ENCODE measurements at places on chromosomes 6 and 20.

DNA sequence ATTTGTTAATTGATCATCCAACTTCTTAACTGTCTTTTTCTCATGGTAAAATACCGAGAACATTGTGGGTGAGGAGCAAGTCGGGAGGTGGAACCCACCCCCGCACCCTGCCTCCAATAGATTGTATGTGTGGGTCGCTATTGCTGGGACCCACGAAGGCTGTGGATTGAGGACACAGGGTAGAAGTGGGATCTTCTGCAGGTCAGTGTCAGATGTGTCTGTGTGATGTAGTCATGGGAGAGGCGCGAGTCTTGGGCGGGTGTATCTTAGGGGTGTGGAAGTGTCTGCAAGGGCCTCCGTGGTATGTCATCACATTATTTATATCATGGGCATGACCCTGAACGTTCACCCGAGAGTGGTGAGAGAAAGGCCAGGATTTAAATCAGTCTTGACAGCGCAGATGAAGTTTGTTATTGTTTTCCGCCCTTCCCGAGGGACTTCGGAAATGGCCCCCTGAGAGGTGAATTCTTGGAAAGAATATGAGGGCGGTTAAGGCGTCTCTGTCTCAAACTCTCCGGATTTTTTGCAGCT is 472 bp upstream of the PAQR8 start:
- DNase-seq = no peak

GRCh38 chr6:92507552-92507951 is 911.8 kb downstream of the EPHA7 start:
- DNase-seq = no peak

- DNase-seq = no peak
Measured at GRCh38 chr6:165818200-165818599, 155.2 kb upstream of the PDE10A start.

DNA sequence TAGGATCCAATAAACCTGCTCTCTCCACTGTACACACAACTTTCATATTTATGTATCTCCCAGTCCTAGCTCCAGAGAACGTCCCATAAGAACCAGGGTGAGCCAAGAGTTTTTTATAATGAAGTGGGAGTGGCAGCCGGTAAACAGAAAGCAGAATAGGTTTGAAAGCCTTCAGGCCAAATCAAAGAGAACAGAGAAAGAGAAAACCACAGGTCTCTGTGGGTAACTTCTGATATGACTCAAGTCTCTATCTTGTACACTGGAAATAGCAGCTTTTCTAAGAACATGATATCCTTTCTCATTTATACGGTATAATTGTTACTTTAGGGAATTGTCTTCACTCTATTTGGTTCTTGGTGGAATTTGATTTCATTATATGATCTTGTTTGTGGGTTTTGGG is 273.6 kb downstream of the PACRG start:
- DNase-seq = no peak

GRCh38 chr6:55578537-55579363 is at the start of gene HMGCLL1:
Gene HMGCLL1, minus strand, starts transcription at chr6:55579192. Its CDS starts 137 bp downstream, at chr6:55579055.
- peak; percentile 43 for DNase-seq

DNA sequence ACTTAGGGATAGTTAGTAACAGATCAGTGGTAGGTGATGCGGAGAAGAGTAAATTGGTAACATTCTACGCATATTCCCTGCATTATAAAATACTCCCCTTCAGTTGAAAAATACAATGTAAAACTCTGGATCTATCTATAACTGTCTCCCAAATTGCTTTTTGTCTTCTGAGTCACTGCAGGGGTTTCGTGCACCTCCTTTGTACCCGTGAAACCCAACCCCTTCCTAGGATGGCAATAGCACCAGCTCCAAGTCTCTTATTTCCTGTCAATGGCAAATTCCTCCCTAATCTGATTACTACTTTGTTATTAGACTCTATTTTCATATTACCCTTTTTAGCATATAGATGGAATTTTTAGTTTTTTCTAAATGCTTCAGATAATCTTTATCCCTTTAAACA is 20.6 kb upstream of the STMND1 start:
- no peak for DNase-seq

DNA sequence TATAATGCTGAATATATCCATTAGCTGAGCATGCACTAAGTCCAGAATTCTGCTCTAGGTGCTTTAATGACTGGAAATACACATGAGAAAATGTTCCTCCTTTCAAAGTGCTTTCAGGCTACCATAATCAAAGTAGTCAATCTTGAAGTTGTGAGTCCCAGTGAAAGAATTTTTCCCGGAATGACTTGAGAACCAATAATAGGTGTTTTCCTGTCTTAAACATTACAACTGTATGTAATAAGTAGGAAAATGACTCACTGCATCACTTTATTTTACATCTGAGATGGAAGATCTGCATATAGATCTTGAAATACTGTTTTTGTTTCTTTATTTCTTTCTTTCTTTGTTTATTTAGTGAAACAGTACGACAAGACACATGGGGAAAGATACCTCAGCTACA is 437.4 kb upstream of the JAG1 start:
- DNase-seq = no peak

DNA sequence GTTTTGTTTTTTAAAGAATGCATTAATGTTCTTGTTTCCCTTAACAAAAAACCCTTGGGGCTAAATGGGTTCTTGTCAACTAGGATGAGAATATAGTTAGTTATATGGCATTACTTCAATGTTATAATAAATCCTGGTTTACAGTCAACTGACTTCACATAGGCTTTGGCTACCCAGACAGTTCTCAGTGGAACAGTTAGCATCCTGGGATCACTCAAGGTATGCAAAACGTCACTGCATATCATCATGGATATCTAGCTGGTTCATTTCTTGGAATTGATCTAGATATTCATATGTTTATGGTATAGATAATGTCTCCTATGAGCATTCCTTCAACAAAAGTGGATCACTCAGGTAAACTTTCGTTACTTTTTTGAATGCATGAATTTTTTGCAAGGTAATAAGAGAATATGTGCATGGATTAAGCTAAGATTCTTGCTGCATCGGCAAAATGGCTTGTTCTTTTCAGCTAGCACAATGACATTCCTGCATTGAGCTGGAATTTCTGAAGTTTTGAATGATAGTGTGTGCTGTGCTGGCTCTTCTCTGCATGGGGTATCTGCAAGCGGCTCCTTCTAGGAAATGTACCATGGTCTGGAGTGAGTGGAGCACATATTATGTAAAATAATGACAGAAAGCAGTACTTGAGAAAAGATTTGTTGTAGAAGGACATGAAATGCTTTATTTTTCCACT is 138.9 kb downstream of the ADGRG6 start:
- no peak for DNase-seq

DNA sequence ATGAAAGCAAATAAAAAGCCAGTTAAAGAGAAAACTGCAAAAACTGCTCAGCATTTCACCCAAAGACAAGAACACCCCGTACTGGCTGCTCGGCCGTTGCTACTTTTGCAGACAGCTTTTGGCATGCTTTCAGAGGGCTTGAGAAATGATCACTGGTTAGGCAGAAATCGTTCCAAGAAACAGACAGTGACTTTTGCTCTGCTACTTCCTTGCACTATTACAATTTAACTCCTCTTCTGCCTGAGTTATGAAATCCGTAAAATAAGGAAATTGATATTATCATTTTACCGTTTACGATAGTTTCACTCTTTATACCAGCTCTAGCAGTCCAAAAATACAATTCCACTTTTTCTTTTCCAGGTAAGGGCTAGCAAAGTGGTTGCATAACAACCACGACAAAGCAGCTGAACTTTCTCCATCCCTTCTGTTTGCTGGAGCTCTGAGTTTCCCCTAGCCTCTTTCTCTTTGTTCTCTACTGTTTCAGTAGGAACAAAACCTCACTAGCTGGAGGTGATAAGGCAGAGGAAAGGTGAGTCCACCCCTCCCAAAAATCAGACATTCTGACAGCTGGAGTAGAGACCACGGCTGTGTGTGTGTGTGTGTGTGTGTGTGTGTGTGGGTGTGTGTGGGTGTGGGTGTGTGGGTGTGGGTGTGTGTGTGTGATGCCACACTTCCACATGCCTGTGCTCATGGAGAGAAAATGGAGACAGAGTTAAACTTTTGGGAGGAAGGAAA is 191.8 kb upstream of the RREB1 start:
- DNase-seq = no peak

DNA sequence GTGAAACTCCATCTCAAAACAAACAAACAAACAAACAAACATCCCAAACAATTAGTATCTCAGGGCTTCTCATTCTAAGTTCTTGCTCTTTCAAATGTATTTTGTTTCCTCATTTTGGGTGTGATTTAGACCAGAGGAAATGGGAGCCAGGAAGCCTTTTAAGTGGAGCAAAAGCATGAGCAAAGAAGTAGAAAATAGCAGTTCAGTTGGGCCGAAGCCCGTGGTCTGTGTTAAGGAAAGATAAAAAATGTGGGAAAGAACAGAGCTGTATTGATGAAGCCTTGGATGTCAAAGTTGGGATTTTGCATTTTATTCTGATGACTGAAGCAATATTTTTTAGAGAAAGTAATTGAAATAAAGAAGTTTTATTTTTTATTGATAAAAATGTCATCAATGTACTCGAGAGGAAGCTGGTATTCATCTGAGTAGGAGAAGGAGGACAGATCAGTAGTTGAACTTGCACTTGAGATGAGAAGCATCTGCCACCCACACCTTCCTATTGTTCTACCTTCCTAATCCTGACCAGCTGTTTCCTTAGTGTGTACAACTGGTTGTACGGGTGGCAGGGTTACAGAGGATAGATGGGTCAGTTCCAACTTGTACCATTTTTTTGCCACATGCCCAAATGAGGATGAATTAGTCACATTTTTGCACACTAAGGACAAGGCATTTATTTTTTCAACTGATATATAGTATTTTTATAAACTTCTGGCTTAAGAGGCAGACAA is 56.1 kb downstream of the KIAA0408 start:
- DNase-seq = no peak

GRCh38 chr20:10316582-10316981 is 98.0 kb downstream of the SNAP25 start:
- no peak for DNase-seq

- DNase-seq = no peak
Measured at GRCh38 chr6:11606332-11606731, 68.8 kb downstream of the TMEM170B start.

- DNase-seq = peak; percentile 13
Measured at GRCh38 chr6:71621918-71622519, 264.3 kb upstream of the RIMS1 start.

GRCh38 chr6:130838951-130839350 is 11.7 kb downstream of the SMLR1 start:
- no peak for DNase-seq

GRCh38 chr6:142413111-142413510 is 111.3 kb downstream of the ADGRG6 start:
- no peak for DNase-seq

DNA sequence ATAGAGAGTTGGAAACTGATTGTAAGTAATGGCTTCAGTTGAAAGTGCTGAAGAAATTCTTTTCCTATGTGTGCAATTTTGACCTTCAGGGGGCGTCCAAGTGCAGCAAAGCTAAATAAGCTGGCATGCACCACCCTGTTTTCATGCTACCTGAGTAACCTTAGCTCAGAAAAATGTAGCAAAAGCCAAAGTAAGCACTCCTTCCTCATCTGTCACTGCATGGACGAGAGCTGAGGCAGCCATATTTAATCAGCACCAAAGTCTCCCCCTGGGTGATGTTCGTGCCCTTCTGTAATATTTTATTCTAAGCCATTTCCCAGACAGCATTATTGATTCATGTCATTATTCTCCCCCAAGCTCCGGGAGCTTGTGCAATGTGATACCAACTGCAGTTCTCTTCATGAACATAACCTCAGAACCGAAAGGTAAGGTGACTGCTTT is 123.1 kb downstream of the RPS12 start:
- DNase-seq = no peak

GRCh38 chr6:140782941-140783340 is 1349.8 kb upstream of the GJE1 start:
- no peak for DNase-seq

GRCh38 chr20:62642051-62642665 is at the start of gene SLCO4A1:
Gene SLCO4A1, plus strand, starts transcription at chr20:62642503. Its CDS starts 13,952 bp downstream, at chr20:62656455.
- peak; percentile 32 for DNase-seq

DNA sequence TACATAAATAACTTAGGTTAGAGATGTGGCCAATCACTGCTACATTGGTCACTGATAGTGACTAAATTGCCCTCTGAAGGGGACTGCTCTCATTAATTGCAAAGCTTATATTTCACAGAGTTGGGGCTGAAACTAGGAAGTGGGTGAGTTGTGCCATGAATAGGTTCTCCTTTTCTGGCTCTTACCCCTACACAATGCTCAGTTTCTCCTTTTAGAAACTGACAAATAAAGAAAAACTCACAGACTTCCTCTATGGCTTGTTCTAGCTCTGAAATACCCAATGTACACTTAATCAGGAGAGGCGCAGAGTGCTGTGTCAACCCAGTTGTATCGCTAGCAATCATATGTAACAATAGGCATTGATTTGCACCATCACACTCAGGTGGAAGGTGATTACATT is 41.2 kb upstream of the PROKR2 start:
- no peak for DNase-seq

DNA sequence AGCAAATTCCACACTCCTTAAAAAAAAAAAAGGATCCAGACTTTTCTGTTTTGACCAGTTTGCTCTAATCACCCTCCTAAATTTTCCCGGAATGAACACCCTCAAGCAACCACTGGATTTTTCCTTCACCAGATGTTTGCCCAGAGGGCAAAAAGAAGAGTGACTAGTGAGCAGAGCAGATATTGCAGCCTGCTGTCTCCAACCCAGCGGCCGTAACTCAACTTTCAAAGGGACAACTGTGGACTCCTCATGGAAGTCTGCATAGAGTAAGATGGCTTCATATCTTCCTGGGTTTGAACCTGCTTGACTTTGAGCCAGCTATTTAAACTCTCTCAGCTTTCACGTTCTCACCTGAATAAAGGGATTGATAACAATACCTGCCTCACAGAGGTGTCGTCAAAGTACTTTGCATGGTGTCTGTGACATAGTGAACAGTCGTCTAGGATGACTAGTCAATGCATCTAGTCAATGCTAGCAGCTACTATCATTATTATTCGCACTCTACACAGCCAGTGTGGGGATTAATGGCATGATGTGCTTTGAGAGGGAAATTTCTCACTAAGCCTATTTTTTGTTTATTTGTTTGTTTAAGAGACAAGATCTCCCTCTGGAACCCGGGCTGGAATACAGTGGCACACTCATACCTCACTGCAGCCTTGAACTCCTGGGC is 92.2 kb upstream of the HIVEP1 start:
- DNase-seq = no peak

DNA sequence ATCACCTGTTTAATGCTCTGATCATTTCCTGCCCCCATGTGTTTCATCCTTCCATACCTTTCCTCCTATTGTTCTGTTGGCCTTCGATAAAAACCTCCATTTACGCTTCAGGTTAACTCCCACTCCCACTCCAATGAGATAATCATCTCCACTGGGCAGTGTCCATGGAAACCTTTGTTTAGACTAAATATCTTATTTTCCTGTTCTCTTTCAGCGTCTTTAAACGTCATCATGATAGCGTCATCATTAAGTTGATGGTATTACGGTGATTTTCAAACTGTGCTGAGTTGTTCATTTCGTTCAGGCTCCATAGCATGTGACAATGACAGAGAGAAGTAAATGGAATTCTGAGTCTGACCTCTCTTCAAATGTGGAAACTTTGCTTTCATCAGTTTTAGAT is 970.5 kb upstream of the SLC35B3 start:
- DNase-seq = no peak

GRCh38 chr6:138034229-138034628 is 73.0 kb downstream of the PERP start:
- no peak for DNase-seq

- DNase-seq = no peak
Measured at GRCh38 chr20:1669304-1669703, 11.7 kb upstream of the SIRPG start.

Measured in NCI-H1694 (cell line).